ENCODE measurements at places on chromosomes 2 and 18.

GRCh38 chr2:141957321-141957720, 173.5 kb downstream of the LRP1B start:
- no peak for DNase-seq

DNA sequence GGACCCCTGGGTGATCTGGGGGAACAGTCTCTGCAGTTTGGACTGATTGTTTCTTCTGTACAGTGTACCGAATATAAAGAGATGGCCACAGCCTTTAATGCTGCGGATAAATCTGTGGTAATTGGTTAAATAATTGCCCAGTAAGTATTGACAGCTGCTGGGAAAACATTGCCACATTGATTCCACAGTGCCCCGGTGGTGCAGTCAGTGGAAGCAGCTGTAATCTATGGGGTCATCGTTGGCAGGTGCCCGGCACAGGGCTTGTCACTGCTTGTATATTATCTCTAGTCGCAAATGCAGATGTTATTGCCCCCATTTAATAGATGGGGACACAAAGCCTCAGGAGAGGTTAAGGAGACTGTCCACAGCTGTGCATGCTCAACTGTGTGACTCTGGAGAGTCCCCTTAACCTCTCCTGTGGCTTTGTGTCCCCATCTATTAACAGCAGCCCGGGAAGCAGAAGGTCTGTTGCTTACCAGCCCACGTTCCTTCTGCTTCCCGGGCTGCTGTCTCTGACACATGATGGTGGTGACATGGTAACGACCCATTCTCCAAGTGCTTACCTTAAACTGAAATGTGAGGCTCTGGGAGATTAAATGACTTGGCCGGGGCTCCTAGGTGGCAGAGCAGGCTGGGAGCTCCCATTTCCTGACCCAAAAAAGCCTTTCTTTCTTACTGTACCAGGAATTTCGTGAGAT, 76.9 kb downstream of the NCK2 start:
- peak; percentile 43 for DNase-seq

- DNase-seq = peak; percentile 39
Measured at GRCh38 chr18:45165176-45165713, 450.0 kb upstream of the SLC14A2 start.

DNA sequence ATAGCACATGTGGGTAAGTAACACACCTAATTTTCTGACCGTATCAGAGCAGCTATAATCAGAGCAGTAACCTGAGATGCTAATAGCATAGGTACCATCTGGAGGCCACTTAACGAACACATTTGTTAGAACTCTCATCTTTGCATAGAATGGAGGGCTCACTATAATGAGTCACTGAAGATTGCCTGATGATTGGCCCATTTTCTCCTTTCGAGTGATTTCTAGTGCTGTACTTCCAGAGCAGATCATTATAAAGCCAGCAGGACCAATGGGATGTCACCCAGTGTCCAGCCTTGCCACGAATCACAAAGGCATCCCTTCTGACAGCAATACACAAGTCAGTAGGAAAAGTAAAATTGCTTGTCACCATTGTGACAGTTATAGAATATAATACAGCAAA, 81.7 kb upstream of the REV1 start:
- no peak for DNase-seq

DNA sequence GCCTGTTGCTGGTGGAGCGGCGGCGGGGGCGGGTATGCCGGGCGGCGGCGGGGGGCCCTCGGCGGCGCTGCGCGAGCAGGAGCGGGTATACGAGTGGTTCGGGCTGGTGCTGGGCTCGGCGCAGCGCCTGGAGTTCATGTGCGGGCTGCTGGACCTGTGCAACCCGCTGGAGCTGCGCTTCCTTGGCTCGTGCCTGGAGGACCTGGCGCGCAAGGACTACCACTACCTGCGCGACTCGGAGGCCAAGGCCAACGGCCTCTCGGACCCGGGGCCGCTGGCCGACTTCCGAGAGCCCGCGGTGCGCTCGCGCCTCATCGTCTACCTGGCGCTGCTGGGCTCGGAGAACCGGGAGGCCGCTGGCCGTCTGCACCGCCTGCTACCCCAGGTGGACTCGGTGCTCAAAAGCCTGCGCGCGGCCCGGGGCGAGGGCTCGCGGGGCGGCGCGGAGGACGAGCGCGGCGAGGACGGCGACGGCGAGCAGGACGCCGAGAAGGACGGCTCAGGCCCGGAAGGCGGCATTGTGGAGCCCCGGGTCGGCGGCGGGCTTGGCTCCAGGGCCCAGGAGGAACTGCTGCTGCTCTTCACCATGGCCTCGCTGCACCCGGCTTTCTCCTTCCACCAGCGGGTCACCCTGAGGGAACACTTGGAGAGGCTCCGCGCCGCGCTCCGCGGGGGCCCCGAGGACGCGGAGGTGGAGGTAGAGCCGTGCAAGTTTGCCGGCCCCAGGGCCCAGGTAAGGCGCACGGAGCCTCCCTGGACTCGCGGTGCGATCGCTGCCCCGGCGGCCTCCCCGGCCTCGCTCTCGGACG, 1.0 kb downstream of the ZCCHC2 start:
- DNase-seq = peak; percentile 55

- DNase-seq = no peak
Measured at GRCh38 chr2:120066800-120067547, 54.1 kb downstream of the EPB41L5 start.

- no peak for DNase-seq
Measured at GRCh38 chr2:75603477-75603876, 42.7 kb upstream of the EVA1A start.

DNA sequence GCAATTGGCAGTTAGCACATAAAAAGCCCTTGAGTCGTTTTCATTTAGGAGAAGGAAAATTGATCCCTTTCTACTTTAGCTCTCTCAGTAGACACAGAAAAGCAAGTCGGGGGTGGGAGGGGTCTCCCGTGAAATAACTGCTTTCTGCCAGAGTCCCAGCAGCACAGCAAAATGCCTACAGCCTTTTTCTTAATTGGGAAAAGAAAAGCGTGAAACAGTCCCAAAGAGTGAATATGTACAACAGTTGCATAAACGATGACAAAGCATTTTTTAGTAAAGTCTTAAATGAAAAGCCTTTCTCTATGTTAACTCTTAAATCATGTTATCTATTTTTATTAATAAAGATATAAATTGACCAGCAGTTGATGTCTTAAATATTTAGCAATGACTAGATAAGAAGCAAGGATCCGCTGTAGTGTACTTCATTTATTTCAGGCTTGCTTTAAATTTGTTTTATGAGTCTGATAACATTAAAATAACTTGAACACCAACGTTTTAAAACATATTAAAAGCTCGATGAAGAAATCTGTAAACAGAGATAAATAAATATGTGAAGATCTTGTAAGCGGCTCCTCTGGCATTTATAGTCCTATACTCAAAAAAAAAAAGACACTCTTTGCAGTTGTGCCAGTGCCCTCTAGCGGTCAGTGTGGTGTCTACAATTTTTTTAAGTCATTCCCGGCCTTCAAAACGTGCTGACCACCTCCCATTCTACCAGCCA, 42.3 kb upstream of the ATIC start:
- peak; percentile 78 for DNase-seq

DNA sequence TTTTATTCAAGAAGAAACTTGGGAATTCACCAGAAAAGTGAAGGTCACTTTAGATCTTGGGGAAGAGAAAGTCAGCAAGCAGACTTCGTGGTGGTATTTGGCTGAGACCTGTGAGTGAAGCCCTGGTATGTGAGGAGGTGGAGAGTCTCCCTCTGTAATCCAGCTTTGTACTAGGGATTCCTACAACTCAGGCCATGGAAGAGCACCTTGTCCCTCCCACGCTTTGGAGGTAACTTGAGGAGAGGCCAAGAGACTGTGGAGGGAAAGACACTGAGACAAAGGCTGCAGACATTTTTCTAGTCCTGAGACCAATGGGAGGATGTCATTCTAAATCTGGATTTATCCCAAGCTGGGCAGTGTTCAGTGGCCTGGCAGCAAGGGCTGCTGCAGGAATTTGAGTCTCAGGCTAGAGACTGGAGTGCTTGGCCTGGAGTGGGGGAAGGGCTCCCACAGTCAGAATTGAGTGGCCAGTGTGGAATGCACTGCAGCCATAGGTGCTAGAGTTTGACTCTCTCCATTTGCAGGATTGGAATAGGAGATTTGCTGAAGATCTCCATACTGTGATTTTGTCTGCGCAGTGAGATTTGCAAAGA, 219.0 kb downstream of the ACTR3 start:
- DNase-seq = no peak

- DNase-seq = no peak
Measured at GRCh38 chr2:64404002-64404731, 49.8 kb upstream of the LGALSL start.
